MG63 (cell line): ENCODE measurements at places on chromosomes 11 and 22. TPM values are rescaled to one million over a fixed set of nuclear protein-coding genes. Genes with fewer than 3 reads are reported as not detected.

DNA sequence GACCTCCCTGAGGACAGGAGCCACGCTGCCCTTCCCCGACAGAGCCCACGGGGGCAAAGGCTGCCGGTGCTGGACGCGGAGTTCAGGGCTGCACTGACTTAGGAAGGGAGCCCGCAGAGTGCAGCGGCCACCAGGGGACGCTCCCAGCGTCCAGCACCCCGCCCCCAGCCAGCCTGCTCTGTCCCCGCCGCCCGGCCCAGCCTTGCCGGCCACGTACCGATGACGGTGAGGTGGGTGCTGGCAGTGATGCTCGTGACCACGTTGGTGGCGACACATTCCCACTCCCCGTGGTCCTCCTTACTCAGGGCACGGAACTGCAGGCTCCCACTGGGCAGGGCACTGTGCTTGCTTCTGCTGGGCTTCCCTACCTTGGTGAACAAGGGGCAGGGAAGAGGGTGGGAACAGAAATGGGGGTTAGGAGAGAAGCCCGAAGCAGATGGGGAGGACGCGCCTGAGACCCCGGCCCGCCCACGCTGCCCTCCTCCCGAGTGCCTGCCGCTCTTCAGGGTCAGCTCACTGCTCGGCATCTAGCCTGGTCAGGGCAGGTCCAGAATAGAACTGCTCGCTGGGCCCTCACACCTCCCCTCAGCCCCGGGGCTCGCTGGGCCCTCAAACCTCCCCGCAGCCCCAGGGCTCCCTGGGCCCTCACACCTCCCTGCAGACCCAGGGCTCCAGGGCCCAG is 25.9 kb downstream of the IGSF9B start:
- no peak for DNase-seq

DNA sequence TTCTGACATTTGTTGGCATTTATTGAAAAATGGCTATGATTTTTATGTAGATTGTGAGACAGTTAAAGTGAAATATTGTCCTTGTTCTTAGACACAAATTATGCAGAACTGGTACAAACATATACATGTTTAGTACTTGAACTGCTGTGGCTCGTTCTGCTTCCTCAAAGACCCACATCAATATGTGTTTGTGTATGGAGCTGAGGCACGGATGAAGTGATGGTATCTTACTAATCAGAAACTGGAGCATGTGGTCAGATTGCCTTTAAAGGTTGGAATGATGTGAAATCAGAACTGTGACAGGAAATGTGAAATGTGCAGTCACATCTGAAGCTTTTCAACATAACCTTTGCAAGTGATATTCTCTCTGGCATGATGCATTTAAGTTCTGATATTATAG is 130.4 kb downstream of the NAV2 start:
- DNase-seq, result no peak

GRCh38 chr11:61007383-61007955 is 36.0 kb downstream of the CD6 start:
- DNase-seq, result no peak

- no peak for DNase-seq
Measured at GRCh38 chr11:59769111-59769510, 13.9 kb downstream of the STX3 start.

- DNase-seq, result no peak
Measured at GRCh38 chr11:36022882-36023281, 79.0 kb downstream of the LDLRAD3 start.

- no peak for DNase-seq
Measured at GRCh38 chr11:65212226-65212801, 30.6 kb downstream of the CAPN1 start.

DNA sequence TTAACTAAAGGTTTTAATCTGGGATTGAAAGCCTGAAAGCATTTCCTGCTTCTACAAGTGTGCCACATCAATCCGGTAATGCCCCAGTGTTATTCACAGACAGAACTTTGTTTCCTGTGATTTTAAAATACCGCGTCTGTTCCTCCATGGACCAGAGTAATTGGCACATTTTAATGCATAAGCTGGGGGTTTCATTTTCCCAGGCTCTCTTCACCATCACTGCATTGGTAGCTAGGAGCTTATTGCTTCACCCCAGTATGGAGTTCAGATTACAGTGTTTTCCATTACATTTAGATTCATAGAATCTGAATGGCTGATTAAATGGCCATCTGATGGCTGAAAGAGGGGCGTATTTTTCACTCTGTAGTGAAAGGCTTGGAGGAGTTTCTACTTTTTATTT is 25.7 kb upstream of the CRTAM start:
- no peak for DNase-seq

DNA sequence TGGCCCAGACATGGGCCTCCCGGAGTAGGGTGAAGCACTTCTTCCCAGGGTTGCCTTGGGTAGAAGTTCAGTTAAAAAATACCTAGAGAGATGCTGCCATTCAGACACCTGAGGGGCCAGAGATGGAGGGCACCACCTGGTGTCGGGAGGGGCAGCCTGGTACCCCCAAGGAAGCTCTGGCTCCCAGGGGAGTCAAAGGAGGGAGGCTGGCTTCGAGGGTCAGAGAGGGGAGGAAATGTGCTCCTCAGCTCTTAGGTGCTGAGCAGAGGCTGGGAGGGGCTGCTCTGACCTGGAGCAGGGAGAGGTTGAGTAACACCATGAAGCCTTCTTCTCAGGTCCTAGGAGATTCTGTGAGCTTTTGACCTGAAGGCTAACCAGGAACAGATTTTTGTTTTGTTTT is 1.1 kb downstream of the USP35 start:
- DNase-seq, result no peak

DNA sequence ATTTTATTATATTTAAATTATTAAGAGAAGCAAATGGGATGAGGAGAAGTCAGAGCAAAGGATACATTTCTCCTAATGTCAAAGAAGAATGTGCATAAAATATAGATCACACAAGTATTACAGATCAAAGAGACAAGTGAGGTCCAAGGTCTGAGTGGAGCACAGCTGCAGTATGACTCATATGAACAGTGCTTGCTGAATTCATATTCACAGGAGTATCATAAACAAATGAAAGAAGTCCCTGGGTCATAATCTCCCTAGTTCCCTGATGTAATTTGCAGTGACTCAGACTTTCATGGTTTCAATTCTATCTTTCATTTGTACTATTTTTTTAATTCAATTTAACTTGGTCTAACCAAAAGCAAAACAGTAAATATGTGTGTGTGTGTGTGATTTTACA is 499.0 kb upstream of the CCDC179 start:
- peak; percentile 53 for DNase-seq

- DNase-seq, result no peak
Measured at GRCh38 chr22:46770151-46770641, 7.7 kb downstream of the TBC1D22A start.

GRCh38 chr11:111776398-111777093 is 10.4 kb upstream of the PPP2R1B start:
- no peak for DNase-seq

- DNase-seq, result no peak
Measured at GRCh38 chr22:22746963-22747933, 102.8 kb downstream of the GGTLC2 start.

DNA sequence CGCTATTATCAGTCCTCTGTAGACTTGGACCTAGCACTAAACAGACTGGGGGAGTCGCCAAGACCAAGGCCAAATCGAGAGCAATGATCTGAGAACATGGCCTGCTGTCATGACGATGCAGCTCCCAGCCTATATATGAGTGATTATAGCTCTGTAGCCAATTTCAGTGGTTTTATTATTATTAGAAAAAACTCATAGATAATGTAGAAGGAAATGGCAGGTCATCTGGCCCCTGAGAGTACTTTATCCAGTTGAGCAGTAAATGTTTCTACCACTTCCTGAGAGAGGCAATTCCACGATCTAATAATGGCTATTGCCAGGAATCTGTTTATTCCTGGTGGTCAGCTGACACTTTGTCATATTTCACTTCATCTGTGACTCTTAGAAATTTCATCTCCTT is 666.7 kb downstream of the OPCML start:
- no peak for DNase-seq

DNA sequence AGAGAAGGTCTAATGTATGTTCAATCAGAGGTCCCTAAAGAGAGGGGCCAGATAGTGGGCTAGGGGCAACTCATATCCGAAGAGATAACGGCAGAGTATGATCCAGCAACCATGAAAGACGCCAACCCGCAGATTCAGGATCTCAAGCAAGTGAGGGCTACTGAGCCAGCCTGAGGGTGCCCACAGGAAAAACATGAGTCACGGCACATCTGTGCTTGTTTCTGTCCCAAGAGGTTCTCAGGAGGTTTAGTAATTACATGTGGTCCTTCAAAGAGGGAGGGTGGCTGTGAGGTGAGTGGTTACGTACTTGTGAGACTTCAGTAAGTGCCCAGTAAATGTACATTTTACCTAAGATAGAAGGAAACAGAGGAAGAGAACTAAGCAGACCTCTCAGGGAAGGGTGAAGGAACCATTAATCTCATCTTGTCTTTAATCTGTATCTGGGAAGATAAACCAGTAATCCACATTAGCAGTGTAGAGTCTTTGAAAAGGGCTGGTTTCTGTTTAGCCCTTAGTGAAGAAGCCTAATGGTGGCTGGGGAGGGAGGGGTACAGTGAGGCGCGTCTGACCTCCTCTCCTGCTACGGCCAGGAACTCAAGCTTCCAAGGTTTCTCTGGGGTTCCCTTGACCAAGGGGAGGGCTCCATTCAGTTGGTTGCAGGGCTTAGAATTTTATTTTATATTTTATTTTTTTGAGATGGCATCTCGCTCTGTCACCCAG is 10.2 kb downstream of the SIRT3 start:
- peak; percentile 21 for DNase-seq

DNA sequence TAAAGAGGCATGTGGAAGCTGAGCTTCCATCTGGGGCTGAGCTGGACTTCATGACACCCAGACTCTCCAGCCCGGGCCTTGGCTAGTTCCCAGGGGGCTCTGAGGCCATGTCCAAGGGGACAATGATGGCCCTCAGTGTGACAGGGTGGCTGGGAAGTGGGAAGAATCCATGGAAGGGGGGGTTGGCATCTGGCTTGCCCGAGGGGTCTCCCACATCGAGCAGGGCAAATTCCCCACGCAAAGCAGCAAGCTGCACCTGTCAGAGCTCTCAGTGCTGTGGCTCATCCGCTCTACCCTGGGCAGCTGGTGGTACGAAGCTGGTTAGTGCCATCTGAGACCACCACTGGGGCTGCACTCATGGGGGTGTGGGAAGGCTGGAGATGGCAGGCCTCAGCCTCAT is 9.4 kb upstream of the AP1B1 start:
- no peak for DNase-seq

- DNase-seq, result no peak
Measured at GRCh38 chr11:70621241-70621640, 222.9 kb downstream of the CTTN start.

DNA sequence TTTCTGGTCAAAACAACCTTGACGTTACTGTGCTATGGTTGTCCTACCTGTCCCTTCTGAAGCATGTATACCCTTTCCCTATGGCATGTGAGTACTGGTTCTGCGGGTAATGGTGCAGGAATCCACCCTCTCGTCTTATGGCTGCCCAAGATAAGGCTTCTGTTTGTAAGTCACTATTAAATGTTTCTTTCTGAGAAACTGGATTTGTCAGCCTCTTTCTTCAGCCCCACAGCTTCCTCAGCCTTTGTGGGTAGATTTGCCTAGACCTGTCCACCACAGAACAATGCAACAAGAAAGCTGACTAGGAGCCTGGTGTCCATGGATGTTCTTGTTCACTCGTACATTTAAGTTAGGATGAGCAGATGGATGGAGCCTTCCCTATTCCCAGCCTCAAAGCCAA is 14.4 kb downstream of the MMP7 start:
- DNase-seq, result no peak

GRCh38 chr11:102223859-102224258 is 93.4 kb upstream of the BIRC3 start:
- DNase-seq, result no peak

DNA sequence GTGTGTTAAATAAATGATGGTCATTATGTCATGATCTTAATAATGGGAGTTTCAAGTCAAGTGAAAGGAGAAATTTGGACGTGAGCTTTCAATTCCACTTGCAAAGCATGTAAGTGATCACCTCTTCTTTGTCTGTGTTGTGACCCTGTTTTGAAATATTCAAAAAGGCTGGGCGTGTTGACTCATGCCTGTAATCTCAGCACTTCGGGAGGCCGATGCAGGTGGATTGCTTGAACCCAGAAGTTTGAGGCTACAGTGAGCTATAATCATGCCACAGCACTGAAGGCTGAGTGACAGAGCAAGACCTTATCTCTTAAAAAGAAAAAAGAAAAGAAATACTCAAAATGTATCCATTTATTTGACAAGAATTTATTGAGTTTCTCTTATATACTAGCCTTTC is 32.9 kb upstream of the EED start:
- no peak for DNase-seq

- no peak for DNase-seq
Measured at GRCh38 chr22:44608597-44609399, 93.2 kb upstream of the PRR5 start.

- peak; percentile 56 for DNase-seq
Measured at GRCh38 chr11:123429913-123430720, at the start of gene GRAMD1B. Gene GRAMD1B (plus strand): TSS chr11:123430269. CDS start chr11:123430793, 524 bp downstream.

The EHF gene
- total RNA-seq, result 1.2 and 6.0 TPM in 2 replicates

The DCDC1 gene
- total RNA-seq, result 0.36 TPM in 1 of 2 replicates, not detected in the other

The KCNJ1 gene
- not detected in 2 replicates for total RNA-seq

The NRGN gene
- 0.23 TPM in 1 of 2 replicates, not detected in the other for total RNA-seq

The TAF10 gene
- total RNA-seq, result 59.5 and 111 TPM in 2 replicates

The TCN2 gene
- total RNA-seq, result 1.2 TPM in 1 of 2 replicates, not detected in the other

The MED15 gene
- 17.2 and 34.0 TPM in 2 replicates for total RNA-seq

The MAJIN gene
- total RNA-seq, result not detected in 2 replicates

The GDPD4 gene
- total RNA-seq, result not detected in 2 replicates

The PTPN5 gene
- total RNA-seq, result 0.05 TPM in 1 of 2 replicates, not detected in the other
